ENCODE measurements at places on chromosomes 5 and 9. TPM values are rescaled to one million over a fixed set of nuclear protein-coding genes. Genes with fewer than 3 reads are reported as not detected.

DDX41 gene
- total RNA-seq: 118 TPM

FOXD4 gene
- 0.92 TPM for total RNA-seq

TNFSF15 gene
- total RNA-seq: 2.0 TPM

MELK gene
- 74.5 TPM for total RNA-seq

NUTM2G gene
- total RNA-seq: not detected

NDUFAF2 gene
- total RNA-seq: 18.9 TPM

ENTREP1 gene
- not detected for total RNA-seq

ZDHHC11B gene
- 0.35 TPM for total RNA-seq

PKD2L2 gene
- not detected for total RNA-seq

IFNK gene
- total RNA-seq: not detected

HTR1A gene
- total RNA-seq: not detected

UGT3A1 gene
- total RNA-seq: not detected

TCF7 gene
- total RNA-seq: 271 TPM

HTR4 gene
- total RNA-seq: not detected

PWWP2A gene
- total RNA-seq: 26.9 TPM

SH3GL2 gene
- not detected for total RNA-seq

DOCK2 gene
- total RNA-seq: 270 TPM

PCDHGB5 gene
- not detected for total RNA-seq

TMEM252 gene
- not detected for total RNA-seq

PTGS1 gene
- total RNA-seq: not detected

EGFLAM gene
- not detected for total RNA-seq

FOXD4L4 gene
- 0.37 TPM for total RNA-seq

IRX2 gene
- total RNA-seq: not detected

TAF11L5 gene
- not detected for total RNA-seq

SOHLH1 gene
- total RNA-seq: not detected

STPG3 gene
- total RNA-seq: not detected

AP3B1 gene
- total RNA-seq: 39.4 TPM

CDKN2B-AS1 gene
- 4.4 TPM for total RNA-seq

CYSTM1 gene
- total RNA-seq: 10.3 TPM

PCDHB14 gene
- total RNA-seq: not detected

SLCO6A1 gene
- total RNA-seq: not detected

CYLC2 gene
- total RNA-seq: not detected

PTPN3 gene
- total RNA-seq: not detected

ARAP3 gene
- 4.6 TPM for total RNA-seq

MARCHF3 gene
- 1.5 TPM for total RNA-seq

CNTNAP3B gene
- total RNA-seq: not detected

STK32A gene
- total RNA-seq: not detected

FYB1 gene
- 396 TPM for total RNA-seq

TTC23L gene
- not detected for total RNA-seq

TAS2R1 gene
- not detected for total RNA-seq

FOXI1 gene
- not detected for total RNA-seq

IL3 gene
- 0.20 TPM for total RNA-seq

BTNL9 gene
- not detected for total RNA-seq

TNIP1 gene
- total RNA-seq: 127 TPM

SOX30 gene
- total RNA-seq: 0.10 TPM

FAM151B gene
- total RNA-seq: 0.15 TPM

NDST1 gene
- 0.71 TPM for total RNA-seq

DMRT2 gene
- not detected for total RNA-seq

IL5 gene
- total RNA-seq: 0.33 TPM

IL13 gene
- 2.8 TPM for total RNA-seq

CMYA5 gene
- total RNA-seq: 0.20 TPM

XRCC4 gene
- total RNA-seq: 11.6 TPM

All from activated CD4-positive, alpha-beta T cell treated with anti-CD3 and anti-CD28 coated beads, Interleukin-2, amount 10 ng/mL, durations not matched to agents 7 days and 5 days (primary cell).